ENCODE measurements at places on chromosomes 7 and 10. TPM values are rescaled to one million over a fixed set of nuclear protein-coding genes. Genes with fewer than 3 reads are reported as not detected.

Gene FOXP2
- total RNA-seq = 13.1 TPM

Gene AEBP1
- total RNA-seq = 309 TPM

Gene FAM131B
- total RNA-seq = 1.3 TPM

Gene CREB5
- total RNA-seq = 2.9 TPM

Gene SORBS1
- total RNA-seq = 0.49 TPM

Gene HNRNPH3
- total RNA-seq = 12.5 TPM

Gene ANKRD7
- total RNA-seq = 3.1 TPM

Gene TMEM229A
- total RNA-seq = not detected

Gene LRRC4
- total RNA-seq = 0.12 TPM

Gene TMEM139
- not detected for total RNA-seq

Gene WAPL
- 39.8 TPM for total RNA-seq

Gene VPS37D
- total RNA-seq = 3.6 TPM

Gene TFPI2
- 1.9 TPM for total RNA-seq

All from hair follicle dermal papilla cell (primary cell).